Activated CD8-positive, alpha-beta memory T cell treated with anti-CD3 and anti-CD28 coated beads for 4 hours (primary cell): ENCODE measurements at places on chromosomes 1 and 21.

DNA sequence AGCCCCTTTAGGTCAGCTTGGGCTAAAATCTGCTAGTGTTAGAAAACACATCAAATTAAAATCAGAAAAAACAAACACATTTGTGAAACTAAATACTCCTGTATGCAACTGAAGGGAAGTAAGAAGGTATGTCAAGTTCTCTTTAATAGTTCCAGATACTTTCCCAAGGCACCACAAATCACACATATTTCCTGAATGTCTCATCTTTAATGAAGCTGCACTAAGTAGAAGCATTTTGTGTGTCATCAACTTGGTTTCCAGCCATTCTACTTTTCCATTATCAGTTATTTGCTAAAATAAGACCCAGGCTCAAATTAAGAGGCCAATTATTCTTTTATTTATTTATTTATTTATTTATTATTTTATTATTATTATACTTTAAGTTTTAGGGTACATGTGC, 34.7 kb downstream of the CRB1 start:
- DNase-seq: no peak

- DNase-seq: no peak
Measured at GRCh38 chr1:12284486-12284885, 54.7 kb downstream of the VPS13D start.

GRCh38 chr21:39852726-39853500, 14.3 kb upstream of the PCP4 start:
- DNase-seq: no peak

GRCh38 chr1:33060579-33061083, 20.3 kb upstream of the AZIN2 start:
- no peak for DNase-seq

DNA sequence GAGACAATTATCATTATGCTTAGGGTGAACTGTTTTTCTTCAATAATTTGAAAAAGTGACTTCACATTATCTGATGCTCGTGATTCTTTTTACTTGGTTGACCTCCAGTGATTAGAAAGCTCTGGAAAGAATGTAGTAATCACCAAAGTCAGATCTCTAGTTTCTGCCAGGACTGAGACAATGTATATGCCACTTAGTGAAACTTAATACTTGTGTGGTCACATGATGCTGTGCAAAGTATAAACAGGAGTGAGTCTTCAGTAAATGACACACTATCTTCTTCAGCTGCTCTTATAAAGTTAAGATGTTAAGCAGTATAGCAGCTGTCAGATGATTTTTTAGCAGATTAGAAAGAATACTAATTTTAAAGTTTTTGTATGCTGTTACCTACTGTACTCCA, 17.2 kb downstream of the VCAM1 start:
- no peak for DNase-seq

DNA sequence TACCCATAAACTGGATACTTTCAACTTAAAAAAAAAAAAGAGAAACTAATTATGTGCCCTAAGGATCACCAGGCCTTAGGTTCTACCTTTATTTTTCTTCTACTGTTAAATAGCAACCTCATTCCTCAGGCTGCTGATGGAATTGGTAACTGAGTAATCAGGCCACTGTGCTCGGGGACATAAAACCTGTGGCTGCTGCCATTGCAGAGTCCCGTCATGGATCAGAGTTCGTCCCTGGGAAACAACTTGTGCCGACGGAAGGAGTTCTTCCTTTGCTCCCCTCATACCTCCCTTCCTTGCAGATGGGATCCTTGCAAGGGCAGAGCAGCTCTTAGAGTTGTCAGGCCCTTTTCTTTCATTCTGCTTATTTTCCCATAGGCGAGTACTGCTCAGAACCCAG, 123.6 kb downstream of the PBX1 start:
- no peak for DNase-seq

DNA sequence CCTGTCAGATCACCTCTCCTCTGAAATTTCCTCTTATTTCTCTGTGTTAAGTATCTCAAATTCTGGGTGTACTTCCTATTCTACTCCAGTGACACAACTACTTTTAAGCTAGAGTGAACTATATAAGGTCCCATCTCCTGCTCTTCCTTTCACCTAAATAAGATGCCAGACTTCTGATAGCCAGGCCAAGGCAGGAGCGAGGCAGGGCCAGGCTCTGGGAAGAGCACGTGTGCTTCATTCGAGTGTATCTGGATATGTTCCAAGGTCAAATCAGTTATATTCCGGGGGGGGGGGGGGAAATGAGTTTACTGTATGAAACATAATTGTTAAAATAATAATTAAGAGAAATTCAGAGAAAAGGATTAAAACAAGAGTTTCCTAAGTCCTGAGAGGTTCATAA, 60.1 kb downstream of the LRRC71 start:
- DNase-seq: no peak

- no peak for DNase-seq
Measured at GRCh38 chr1:63155437-63155836, 166.9 kb upstream of the FOXD3 start.

DNA sequence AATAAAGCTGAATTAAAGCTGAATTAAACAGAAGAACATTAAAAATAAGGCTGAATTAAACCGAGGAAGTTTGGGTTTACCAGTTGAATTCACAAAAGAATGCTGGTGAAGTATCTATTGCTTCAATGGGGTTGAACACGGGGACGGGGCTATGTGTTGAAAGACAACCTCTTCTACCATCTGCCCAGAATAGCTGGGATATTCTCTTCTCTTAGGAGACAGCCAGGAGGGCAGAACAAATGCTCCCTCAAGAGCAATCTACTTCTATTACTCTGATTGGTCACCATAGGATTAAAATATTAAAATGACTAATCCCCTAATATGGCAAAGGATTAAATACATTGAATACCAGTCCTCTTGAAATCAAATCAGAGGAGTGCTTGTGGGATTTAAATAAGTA, 68.4 kb downstream of the LPGAT1 start:
- no peak for DNase-seq

- no peak for DNase-seq
Measured at GRCh38 chr1:246032031-246032551, 475.0 kb downstream of the SMYD3 start.

- DNase-seq: no peak
Measured at GRCh38 chr1:243798726-243799125, 51.3 kb downstream of the AKT3 start.

DNA sequence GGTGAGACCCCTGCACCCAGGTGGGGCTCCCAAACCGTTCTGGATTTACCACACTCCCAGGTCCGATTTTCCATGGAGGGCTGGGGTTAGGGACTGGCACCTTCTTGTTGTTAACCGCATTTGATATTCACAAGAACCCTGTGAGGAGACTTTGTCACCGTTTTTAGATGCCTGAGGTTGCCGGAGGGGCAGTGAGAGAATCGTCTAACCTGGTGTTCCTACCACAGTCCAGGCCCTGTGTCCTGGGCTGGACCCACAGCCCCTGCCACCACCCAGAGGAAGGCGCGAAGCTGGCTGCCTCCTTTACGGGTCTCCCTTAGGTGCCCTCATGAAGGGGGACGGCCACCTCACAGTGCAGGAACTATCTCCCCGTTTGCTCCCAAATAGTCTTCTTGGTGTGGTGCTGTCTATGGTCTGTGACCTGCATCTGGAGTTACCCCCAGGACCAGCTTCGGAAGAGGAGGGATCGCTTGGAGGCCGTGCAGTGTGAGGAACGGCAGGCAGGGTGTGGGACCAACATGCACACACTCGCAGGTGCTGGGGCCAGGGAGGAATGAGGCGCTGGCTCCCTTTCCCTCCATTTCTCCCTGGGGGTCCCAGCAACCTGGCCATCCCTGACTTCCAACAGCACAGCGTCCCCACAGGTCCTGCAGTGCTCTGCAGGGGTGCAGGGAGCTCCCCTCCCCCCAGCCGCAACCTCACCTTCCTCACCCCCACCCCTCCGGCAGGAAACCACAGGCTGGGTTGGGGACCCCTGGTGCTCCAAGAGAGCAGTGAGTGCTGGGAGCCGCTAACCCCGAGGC, 7.0 kb downstream of the SIM2 start:
- DNase-seq: no peak

- DNase-seq: no peak
Measured at GRCh38 chr1:189212606-189213005, 1265.1 kb downstream of the BRINP3 start.

- DNase-seq: no peak
Measured at GRCh38 chr1:160179336-160179735, 11.0 kb upstream of the CASQ1 start.
